ENCODE measurements at places on chromosomes 2 and 18.
A peak's percentile ranks its signal among the peaks of the same experiment; 100 is the strongest.

DNA sequence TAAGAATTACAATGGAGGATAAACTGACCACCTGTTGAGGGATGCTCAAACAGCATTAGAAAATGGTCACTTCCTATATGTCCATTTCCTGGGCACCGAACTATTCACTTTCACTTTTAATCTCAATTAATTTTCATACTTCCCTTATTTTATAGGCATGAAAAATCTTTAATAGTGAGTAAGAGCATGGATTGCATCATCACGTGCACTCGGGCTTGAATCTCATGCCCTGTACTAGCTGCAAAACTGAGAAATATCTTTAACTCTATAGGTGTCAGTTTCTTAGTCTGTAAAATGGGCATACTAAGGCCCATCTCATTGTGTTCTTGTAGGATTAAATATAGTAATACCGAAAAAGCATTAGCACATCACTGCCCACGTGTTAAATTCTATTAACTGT, 183.9 kb upstream of the FIGN start:
- no peak for DNase-seq

GRCh38 chr2:189505492-189505891, 64.2 kb downstream of the WDR75 start:
- DNase-seq, result no peak

DNA sequence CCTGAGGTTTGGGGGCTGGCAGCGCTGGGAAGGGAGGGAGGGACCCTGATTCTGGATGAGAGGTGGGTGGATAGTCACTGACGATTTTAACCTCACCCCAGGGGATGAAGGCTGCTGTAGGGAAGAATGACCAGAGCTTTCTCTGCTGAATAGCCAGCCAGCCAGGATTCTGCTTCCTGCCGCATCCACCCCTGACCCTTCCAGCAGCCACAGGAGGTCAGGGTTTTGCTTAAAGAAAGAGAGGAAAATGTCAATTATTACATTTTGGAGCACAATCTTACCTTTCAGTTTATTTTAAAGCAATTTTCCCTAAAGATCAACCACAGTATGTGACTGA, 217.7 kb downstream of the GBX2 start:
- no peak for DNase-seq

GRCh38 chr2:97704989-97705388, 8.4 kb upstream of the ZAP70 start:
- DNase-seq, result no peak

- DNase-seq, result peak; percentile 17
Observed at GRCh38 chr2:54722641-54723040, 821 bp upstream of the EML6 start.

GRCh38 chr2:65714866-65715265, 282.5 kb upstream of the SPRED2 start:
- no peak for DNase-seq

DNA sequence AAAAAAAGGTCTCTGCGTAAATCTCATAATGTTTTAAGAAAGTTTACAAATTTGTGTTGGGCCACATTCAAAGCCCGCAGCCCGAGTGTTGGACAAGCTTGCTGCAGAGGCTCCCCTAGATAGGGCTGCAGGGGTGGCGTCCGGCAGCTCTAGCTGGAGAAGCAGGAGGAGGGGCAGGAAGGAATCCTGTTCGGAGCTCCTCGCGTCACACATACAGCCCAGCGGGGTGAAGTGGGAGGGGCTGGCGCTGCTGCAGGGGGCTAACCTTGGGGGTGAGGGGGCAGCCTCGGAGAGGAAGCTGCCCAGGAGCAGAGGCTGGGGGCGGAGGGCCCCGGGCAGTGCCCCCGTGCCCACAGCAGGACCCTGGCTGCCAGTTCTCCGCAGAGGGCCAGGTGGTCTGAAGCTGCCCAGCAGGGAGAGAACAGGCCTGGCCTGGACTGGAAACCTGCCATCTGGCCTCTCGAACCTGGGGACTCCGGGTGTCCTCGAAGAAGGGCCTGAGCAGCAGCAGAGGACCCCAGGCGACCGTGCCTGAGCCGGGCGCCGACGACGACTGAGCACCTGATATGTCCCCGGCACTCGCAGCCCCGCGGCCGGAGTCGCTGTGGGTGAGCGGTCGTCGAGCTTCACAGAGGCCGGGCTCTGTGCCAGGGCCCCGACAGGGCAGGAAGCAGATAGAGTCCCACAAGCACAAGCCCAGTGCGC, 2.6 kb upstream of the GPR35 start:
- no peak for DNase-seq

- DNase-seq, result peak; percentile 69
Observed at GRCh38 chr2:221555494-221555846, 16.6 kb downstream of the EPHA4 start.

GRCh38 chr2:128603411-128603924, 284.8 kb upstream of the HS6ST1 start:
- no peak for DNase-seq

GRCh38 chr18:70195852-70196434, 9.5 kb downstream of the RTTN start:
- DNase-seq, result peak; percentile 58

DNA sequence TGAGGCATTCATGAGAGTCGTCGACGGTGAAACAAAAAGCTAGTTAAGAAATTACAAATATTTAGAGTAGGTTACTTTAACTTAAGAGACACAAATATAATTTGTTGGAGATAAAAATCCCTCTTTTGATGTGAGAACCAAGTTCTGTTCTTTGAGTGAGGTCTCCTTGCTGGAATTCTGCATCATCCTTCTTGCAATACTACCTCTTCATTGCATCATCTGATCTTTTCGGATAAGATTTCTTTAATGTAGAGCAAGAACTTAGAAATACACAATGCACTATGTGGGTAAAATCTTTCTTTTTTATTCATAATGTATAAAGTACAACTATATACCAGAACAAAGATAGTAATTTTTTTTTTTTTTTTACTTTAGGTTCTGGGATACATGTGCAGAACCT, 118.4 kb downstream of the ARL4C start:
- no peak for DNase-seq

DNA sequence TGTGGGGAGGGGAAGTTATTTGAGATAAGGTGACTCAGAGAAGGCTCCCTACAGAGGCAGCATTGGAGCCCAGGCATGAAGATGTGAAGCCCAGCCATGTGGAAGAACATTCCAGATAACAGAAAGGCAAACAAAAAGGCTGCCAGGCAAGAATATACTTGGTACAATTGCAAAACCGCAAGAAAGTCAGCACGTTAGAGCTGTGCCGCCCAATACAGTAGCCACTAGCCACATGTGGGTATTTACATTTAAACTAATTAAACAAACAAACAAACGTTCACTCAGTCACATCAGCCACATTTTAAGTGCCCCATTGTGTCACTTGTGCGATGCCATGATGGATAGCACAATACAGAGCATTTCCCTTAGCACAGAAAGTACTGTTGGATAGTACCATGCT, 179.6 kb downstream of the SATB2 start:
- DNase-seq, result peak; percentile 27

- no peak for DNase-seq
Observed at GRCh38 chr18:34893239-34893638, 148.0 kb upstream of the MAPRE2 start.

DNA sequence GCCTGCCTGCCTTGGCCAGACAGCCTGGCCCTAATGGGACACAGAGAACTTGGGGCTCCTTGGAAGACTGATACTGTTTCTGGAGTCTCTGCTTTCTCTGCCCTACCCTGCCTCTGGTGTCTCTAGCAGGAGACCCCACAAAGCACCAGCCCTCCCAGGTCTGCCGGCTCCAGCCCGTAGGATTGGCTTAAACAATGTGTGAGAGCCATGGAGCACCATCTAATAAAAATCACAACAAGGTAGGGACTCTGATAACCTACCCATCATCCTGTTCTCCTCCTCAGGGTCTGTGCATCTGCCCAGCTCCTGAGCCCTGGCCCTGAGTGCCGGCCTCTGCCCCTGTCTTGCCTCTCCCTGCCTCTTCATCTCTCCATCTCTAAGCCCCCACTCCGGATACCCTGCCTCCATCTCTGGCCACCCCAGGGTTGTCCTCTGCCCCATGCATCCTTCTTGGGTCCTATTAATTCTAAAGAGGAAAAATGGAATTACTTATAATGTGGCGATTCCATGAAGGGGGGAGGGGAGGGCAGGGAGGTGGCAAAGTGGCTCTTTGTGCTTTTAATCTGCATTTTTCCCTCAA, 1.2 kb upstream of the ECEL1 start:
- no peak for DNase-seq

GRCh38 chr2:15133461-15133860, 427.7 kb downstream of the NBAS start:
- DNase-seq, result no peak

- peak; percentile 39 for DNase-seq
Observed at GRCh38 chr2:130251535-130251872, 53.3 kb upstream of the TUBA3E start.

DNA sequence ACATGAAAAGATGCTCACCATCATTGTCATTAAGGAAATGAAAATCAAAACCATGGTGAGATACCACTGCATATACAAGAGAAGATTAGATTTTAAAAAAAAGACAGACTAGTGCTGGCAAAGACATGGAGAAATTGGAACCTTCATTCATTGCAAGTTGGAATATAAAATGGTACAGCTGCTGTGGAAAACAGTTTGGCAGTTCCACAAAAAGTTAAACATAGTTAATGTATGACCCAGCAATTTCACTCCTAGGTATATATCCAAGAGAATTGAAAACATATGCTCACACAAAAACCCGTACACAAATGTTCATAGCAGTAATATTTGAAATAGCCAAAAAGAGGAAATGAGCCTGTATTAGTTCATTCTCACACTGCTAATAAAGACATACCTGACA, 33.7 kb upstream of the MBOAT2 start:
- DNase-seq, result no peak

- DNase-seq, result peak; percentile 92
Observed at GRCh38 chr2:9770308-9771100, 72.8 kb upstream of the TAF1B start.

DNA sequence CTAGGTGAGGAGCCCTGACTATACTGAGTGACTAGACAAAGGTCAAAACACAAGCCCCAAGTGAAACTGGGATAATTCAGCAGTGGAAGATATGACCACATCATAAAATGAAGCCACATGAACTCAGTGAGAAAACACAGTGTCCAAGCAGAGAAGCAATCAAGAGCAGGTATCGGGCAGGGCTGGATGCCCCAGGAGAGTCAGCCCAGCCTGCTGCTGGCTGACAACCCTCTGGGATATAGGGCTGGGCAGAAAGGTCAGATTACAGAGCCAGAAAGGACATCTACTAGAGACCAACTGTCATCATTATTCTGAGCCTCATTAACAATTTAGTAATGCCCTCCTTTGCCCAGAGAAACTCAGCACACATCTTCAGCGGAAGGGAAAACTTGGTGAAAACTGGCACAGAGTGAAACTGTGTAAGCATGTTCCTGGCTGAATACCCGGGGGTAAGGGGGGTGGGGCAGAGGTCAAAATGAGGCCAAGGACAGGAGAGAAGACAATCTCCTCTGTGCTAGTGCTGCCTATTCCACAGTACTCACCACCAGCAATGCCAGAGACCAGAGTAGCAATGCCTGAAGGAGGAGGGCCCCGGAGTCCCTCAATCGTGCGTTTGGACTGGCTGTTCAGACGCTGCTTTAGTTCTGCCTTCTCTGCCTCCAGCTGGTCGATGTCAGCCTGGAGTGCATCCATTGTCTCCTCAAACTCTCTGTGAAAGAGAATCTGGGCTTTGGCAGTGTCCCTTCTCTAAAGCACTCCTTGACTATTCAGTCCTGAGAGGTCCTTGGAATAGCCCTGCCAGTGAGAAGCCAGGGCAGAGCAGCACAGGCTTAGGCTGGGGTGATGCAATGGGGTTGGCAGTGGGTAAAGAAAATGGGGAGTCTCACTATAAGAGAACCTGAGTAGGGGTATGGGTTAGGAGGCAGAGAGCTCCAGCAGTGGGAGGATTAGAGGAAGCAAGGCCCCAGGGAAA, 15.3 kb downstream of the DCTN1 start:
- DNase-seq, result no peak

GRCh38 chr2:24745825-24746224, 47.4 kb downstream of the PTRHD1 start:
- DNase-seq, result no peak

DNA sequence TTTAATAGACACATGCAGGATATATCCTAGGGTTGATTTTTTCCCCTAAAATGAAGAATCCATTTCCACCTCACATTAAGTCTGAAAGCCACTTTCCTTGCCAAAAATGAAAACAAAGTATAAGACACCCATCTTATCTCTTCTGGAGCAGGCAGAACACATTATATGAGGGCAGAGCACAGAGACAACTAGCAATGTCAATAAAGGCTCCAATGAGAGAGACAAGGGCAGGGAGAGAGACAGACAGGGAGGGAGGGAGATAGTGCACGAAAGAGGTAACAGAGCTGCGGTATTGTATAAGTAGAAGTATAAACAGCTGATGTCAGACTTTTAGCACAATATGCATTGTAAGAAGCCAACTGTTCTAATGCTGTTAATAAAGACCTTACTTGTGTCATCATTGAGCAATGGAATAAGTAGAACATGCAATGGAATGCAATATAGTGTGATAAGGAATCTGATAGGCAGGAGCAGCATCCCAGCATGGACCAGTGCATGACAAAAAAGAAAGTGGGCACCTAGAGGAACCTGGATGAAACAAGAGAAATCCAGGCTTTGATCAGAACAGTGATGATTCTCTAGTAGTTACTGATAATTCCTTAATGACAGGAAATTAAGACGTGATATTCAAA, 150.6 kb upstream of the TCF4 start:
- DNase-seq, result no peak

- DNase-seq, result no peak
Observed at GRCh38 chr2:196697825-196698224, 58.3 kb downstream of the CCDC150 start.

- peak; percentile 55 for DNase-seq
Observed at GRCh38 chr2:80365762-80366161, 61.2 kb upstream of the LRRTM1 start.

GRCh38 chr18:58402247-58402646, 226.6 kb downstream of the ALPK2 start:
- DNase-seq, result peak; percentile 90

DNA sequence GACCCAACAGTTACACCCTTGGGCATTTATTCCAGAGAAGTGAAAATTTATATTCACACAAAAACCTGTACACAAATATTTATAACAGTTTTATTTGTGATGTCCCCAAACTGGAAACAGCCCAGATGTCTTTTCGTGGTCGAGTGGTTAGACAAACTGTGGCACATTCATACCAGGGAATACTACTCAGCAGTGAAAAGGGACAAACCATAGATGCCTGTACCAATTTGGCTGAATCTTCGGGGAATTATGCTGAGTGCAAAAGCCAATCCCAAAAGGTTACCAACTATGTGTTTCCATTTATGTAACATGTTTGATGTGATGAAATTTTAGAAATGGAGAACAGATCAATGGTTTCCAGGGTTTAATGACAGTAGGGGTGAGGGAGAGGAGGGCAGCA, 154.3 kb downstream of the GLI2 start:
- no peak for DNase-seq
